ENCODE measurements at places on chromosomes 12 and 14. TPM values are rescaled to one million over a fixed set of nuclear protein-coding genes. Genes with fewer than 3 reads are reported as not detected.

- DNase-seq, result no peak
Measured at GRCh38 chr14:74438351-74438915, 12.4 kb upstream of the SYNDIG1L start.

DNA sequence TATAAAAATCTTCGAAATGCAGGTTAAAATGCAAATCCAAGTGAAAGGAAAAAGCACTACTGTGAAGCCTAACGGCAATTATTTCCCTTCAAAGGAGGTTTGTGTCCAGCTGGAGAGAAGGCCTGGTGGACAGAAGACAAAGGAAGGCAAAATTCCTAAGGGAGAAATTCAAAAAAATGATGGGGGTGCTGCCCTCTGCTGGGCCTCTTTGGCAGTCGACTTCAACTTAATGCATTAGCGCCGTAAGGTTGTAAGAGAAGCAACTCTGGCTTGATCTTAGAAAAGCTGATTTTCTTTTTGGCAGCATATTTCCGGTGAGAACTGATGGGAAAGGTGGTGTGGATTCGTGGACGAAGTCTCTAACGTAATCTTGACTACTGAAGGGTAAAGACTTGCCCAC lies 34.3 kb upstream of the CHFR start:
- no peak for DNase-seq

DNA sequence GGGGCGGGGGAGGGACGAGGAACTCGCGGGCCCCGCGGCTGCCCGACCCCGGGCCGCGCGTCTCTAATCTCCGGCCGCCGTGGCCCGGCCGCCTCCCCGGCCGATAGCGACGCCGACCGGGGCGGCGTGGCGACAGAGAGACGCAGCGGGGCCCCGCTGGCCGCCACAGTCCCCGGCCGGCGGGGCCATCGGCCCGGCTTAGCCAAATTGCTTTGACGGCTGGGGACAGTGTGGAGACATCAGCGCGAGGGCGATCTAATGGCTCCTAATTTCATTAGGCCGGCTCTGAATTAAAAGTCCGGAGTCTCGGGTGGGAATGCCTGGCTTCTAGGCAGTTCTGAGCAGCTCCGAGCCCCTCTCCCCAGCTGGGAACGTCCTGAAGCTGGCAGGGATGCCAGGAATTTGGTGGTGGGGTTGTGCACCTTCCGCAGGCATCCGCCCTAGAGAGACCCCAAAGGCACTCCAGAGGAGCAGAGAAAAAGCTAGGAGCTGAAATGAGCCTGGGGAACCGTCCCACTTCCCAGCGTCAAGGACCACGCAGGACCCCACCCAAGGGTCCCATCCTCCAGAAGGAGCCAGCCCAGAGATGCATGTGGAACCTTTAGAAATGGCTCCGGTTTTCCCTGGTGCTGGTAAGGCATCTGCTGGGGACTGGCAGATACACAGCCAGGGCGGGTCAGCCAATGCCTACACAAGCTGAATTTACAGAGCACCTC lies 9.6 kb downstream of the TBX5 start:
- no peak for DNase-seq

DNA sequence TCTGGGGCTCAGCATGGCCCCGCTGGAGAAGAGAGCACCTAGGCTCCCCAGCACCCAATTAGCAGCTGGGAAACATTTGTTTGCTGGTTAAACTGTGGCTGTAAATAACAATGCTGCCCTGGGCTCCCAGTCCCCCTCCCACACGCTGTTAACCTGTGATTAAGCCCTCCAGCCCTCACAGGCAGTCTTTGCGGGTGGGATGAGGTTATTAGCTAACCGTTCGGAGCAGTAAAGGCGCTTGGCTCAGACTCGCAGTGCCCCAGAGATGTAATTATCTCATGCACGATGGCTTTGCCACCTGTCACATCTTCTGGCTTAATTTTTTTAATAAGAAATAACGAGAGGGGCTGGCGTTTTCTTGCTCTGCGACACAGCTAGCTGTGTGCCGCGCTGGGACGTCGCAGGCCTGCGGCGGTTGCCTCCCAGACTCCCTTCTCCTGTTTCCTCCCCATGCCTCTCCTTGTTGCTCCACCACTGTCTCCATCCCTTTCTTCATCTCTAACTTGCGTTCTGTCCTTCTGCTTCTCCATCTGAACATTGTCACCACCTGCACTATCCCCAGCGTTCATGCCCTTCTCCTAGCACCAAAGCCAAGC lies 239.2 kb upstream of the FKBP4 start:
- DNase-seq, result no peak

- no peak for DNase-seq
Measured at GRCh38 chr12:47863985-47864384, 40.8 kb downstream of the VDR start.

- no peak for DNase-seq
Measured at GRCh38 chr14:32197919-32198318, 3.9 kb upstream of the RNU6-7 start.

GUCY2C gene
- polyA plus RNA-seq, result 1.1 TPM

- DNase-seq, result no peak
Measured at GRCh38 chr12:57868221-57868620, 21.7 kb upstream of the CTDSP2 start.

Measured in left kidney (tissue), 8 donors.